ENCODE measurements at places on chromosomes 3 and 15.

DNA sequence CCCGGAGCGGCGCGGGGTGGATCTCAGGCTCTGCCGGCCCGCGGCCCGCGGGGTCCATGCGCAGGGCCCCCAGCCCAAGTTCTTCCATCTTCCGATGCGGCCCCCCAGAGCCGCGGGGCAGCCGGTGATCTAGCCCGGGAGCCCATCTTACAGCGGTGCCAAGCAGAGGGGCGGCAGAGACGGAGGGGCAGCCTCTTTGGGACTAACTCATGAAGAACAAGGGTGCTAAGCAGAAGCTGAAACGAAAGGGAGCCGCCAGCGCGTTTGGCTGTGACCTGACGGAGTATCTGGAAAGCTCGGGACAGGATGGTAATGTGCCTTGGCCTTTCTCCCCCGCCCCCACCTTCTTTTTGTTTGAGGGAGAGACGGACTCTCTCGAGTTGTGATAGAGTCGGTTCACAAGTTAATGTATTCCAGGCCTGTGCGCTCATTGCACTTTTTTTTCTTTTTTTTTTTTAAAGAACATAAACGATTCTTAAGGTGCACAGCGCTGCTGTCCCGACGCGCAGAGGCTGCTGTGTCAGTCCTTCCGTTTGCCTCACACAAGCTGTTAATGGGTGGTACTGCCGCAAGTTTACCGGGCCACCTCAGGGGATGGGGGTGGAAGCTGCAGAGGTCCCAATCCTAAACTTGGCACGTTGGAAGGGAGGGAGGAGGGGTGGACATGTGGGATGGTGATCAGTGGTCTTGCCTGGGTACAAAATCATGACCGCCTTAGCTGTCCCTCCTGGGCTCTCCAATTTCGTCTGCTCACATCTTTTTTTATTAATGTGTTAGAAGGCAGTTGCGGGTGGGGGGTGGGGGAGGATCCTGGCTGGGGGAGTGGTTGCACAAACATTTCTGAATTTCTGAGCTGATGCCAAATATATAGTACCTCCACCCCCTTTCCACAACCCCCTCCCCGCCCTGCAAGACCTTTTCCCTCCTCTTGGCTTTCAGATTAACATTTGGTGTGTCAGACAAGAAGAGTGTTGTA lies 801 bp downstream of the ARHGAP31 start:
- peak; percentile 52 for DNase-seq

DNA sequence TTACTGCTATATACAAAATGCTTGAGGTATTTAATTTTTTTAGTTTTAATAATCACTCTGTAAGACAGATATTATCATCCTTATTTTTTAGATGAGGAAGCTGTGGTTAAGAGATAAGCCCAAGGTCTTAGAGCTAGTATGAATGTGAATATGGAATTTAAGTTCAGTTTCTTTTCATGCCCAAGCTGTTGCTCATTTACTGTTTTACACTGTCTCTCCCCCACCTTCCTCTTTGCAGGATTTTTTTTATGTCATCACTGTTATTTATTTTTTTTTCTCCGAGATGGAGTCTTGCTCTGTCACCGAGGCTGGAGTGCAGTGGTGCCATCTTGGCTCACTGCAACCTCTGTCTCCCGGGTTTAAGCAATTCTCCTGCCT lies 22.5 kb downstream of the MAP2K5 start:
- DNase-seq = no peak

GRCh38 chr15:78034495-78035191 lies 42.9 kb downstream of the TBC1D2B start:
- DNase-seq = peak; percentile 56

DNA sequence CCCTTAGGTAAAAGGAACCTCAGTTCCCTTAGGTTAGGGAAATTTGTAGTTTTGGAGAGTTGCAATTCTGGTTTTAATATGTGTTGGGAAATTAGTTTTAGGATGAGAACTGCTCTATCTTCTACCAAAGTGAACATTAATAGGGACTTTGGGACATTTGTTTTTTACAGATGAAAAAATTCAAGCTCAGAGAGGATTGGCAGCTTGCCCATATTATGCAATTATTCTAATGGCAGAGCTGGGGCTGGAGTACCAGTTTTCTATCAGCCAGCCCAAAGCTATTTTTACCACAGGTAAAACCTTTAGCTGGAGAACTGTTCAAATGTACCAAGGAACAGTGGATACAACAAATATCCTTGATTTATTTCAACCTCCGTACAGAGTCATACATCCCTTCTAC lies 127.0 kb downstream of the CPNE4 start:
- DNase-seq = no peak

- DNase-seq = no peak
These were observed 779.0 kb downstream of the SQOR start for GRCh38 chr15:46413799-46414198.

DNA sequence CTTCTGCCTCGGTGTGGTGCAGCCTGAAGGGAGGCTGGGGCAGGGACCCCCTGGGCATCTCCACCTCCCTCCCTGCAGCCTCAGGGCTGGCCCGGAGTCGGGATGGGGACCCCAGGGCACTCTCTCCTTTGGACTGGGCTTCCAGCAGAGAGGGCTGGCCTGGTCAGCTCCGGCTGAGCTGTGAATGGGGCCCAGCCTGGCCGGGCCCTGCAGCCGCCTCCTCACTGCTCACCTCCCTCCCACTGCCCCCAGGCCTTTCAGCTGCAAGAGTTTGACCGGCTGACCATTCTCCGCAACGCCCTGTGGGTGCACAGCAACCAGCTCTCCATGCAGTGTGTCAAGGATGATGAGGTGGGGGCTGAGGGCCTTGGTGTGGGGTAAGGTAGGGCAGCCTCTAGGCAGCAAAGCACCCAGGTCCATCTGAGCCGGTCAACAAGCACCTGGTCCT lies 36.0 kb downstream of the PSTPIP1 start:
- no peak for DNase-seq

GRCh38 chr3:133404920-133405319 lies 5.1 kb downstream of the BFSP2 start:
- no peak for DNase-seq

- no peak for DNase-seq
These were observed 50.1 kb downstream of the NR1I2 start for GRCh38 chr3:119831941-119832371.

DNA sequence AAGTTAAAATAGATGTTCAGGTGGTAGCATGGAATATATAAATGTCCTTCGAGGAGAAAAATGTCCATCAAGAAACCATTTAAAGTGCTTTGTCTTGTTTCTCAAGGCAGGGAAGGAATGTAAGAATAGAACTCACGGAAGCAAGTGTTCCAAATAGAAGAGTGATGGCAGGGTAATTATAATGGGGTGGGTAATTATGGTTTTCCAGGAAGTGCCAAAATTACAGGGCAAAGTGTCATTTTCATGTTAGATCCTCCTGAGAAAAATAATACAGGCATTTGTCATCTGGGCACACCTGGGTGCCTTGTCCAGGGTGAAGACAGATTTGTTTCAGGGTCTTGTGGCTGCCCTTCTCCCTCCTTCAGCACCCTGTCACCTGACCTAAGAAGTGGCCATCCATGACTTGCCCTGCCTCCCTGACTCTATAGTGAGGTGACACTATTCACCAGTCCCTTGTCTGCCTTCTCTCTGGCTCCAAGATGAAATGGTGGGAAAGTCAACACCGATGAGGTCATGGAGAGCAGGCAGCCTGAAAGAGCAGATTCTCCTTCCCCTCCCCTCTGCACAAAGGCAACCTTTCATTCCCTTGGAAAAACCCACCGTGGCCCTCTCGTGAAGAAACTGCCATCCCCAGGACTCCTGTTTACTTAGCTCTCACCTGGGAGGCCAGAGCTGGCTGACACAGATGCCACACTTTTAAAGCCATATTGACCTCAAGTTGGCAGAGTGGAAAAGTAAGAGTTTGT lies 45.1 kb upstream of the AMOTL2 start:
- DNase-seq = no peak

- DNase-seq = no peak
These were observed 648 bp downstream of the CYB561D2 start for GRCh38 chr3:50351323-50351697.

DNA sequence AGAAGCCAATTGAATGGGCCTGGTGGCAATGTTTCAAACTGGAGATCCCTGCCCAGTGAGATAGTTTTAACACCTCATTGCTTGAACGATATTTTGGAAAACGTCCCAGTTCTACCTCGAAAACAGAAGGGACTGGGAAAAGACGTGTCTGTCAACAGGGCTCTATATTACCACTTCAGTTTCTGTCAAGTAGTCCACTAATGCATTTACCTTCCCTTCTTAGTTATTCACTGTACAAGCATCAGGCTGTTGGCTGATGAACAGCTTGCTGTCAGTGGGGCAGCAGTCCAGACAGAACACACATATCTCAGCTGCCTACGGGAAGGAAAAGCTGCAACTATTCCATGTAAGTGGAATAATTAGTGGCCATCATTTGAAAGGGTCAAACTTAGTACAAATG lies 794.7 kb upstream of the GBE1 start:
- no peak for DNase-seq

- no peak for DNase-seq
These were observed 32.2 kb downstream of the RORA start for GRCh38 chr15:61196711-61197586.

GRCh38 chr3:149538371-149538770 lies 63.9 kb downstream of the TM4SF4 start:
- no peak for DNase-seq

DNA sequence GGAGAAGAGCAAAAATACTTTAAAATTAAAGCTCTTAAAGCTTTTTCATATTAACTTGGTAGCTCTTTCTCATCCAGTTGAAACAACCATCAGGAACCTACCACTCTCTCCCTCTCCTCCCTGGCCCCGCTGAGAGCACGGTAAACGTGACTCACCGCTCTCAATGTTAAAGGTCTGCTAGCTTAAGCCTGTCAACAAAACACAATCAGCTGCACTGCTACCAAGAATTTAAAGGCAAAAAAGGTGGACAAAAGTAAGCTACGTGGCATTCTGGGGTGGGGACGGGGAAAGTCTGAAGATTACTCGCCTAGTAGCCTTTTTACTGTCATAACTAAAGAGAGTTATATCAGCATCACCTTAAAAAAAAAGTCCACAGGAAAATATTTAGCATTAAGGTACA lies 8.4 kb upstream of the GP5 start:
- DNase-seq = no peak

DNA sequence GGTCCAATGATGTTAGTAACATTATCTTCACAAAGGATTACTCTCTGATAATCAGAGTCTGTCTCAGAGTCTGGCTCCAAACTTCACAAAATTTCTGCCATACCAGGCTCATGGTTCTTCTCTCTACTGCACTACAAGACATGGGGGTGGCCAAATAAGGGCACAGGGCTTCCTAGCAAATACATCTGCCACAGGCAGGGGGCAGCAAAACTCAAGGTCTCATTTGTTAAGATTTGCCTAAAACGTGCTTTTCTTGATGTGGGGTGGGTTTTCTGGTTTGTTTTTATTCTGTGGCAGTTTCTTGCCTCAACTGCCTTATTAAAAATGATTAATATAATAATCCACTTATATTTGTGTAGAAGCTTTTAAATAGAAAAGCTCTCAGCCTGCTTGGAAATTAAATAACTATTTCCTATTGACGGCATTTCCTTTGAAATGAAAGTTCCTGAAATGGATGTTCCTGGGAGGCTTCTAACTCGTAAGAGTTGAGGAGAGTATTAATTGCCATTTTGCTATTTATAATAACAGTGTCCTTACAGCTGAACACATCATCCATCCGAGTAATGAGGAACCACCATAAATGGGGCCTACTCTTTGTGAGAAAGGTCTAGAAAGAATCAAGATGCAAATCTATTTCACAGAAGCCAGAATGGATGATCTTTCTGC lies 53.8 kb downstream of the SST start:
- peak; percentile 38 for DNase-seq

DNA sequence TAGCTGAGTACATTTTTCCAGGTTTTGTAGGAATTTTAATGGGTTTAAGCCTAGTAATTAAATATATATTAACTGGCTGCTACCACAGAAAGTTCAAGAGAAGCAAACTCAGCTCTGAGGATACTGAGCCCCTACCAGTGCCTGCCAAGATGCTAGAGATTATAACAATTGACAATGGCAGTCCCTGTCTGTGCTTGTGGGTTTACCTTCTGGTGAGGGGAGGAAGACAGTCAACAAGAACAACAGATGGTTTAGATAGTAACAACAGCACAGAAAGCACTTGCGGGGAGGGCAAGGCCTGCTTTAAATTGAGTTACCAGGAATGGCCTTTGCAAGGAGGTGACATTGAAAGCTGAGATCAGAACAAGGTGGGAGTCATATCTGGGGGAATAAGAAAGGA lies 56.6 kb upstream of the ARHGEF3 start:
- no peak for DNase-seq

GRCh38 chr15:58378241-58379085 lies 53.3 kb upstream of the LIPC start:
- no peak for DNase-seq

DNA sequence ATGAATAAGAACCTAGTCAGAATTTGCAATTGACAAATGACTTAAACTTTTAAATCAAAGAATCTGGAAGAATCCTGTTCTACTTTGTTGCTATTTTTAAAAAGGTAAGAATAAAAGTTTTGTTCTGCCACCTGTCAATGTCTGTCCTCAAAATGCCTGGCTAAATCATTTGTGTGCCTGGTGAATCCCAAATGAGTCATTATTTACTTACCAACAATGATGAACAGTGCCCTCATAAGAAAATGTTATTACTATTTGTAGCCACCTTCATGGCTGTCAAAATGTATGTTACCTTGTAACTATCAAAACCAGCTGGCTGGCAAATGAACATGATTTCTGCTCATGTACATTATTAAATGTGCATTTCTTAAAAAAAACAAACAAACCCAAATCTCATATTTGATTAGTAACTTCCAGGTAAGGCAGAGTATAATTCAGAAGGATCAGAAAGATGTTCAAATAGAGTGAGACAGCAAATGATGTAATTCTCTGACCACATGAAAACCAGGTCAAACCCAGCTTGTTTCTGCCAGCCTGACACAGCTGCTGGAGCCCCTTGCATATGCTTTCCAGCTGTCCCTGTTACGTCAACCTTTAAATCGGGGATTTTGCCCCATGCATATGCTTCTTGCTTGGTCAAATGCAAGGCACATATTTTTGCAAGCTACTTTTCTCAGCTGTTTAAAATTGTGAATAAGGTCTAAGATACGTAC lies 137.9 kb downstream of the SSR3 start:
- no peak for DNase-seq

GRCh38 chr15:67201136-67201535 lies 53.3 kb downstream of the AAGAB start:
- no peak for DNase-seq

DNA sequence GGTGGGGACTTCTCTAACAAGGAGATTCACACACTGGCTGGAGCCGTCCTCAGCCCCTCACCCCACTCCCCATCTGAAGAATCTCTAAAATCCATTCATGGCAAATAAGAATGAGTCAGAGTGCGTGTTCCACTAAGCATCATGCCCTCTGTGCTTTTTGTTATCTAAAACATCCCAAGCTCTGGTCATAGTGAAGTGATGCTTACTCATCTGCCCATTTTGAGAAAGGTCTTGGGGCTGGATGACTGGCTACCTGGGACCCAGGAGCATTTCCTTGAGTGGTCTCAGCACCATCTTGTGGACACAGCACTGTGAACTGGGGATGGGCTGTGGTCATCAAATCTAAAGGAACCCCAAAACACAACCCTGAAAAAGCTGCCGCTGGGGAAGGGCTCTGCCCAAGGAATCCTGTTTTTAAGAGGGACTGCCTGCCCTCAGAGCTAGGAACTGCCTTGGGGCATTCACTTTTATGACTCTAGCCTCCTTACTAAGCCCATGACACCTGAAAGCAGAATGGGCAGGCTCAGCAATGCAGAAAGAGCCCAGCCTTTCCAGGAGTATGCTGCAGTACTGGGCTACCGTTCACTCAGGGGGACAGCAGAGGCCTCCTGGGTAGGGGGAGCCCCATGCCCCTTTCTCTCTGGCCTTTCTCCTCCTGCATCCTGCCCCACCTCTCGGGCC lies 53.5 kb downstream of the ZBTB38 start:
- DNase-seq = no peak

GRCh38 chr3:160808838-160809237 lies 52.8 kb downstream of the PPM1L start:
- no peak for DNase-seq

Data from GM10248 (cell line).